ENCODE measurements at places on chromosomes 1 and 21.

DNA sequence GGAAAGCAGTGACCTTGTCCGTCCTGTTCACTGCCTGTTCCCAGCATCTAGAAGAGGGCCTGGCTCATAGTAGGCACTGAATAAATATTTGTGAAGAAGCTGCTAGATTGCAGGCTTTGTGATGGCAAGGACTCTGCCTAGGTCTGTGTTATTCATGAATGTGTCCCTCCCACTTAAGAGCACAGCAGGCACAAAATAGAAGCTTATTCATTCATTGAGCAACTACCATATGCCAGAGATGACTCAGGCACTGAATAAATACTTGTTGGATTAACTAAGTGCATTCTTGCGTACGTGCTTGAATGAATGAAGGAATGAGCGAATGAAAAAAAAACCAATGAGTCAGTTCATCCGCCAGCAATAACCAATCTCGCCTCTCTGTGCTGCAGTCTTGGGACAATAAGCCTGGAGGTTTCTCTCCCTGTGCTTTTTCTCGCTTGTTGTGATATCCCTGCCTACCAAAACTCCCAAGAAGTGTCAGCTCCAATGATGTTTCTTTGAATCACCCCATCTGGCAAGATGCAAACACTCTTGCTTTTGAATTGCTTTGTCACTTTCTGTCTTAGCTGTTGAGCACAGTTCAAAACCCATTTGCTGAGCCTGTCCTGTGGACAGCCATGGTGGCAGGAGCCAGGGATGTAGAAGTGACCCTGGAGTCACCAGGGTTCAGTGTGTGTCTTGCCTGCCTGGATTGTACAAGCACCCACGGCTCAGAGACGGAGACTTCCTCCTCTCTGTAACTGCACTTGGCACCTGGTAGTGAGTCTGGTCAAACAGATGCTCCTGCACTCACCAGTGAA lies 143.9 kb downstream of the KAZN start:
- DNase-seq = no peak

- DNase-seq = no peak
Observed at GRCh38 chr21:26614251-26614650, 41.2 kb upstream of the CYYR1 start.

DNA sequence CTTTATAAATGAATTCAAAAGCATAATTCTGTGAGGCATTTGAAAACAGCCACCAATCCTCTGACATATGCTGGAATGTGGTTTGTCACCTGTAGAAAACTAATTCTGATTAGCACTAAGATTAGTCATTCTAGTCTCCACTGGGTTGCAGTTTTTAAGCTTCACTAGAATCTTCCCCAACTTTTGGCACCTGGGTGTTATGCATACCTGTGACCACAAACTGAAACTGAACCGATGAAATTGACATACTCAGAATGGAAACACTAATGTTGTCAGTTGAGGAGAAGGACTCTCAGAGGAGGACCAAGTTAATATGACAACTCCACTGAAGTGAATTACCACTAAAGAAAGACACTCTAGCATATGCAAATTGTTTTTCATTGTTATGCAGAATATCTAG lies 285.8 kb upstream of the NEGR1 start:
- no peak for DNase-seq

DNA sequence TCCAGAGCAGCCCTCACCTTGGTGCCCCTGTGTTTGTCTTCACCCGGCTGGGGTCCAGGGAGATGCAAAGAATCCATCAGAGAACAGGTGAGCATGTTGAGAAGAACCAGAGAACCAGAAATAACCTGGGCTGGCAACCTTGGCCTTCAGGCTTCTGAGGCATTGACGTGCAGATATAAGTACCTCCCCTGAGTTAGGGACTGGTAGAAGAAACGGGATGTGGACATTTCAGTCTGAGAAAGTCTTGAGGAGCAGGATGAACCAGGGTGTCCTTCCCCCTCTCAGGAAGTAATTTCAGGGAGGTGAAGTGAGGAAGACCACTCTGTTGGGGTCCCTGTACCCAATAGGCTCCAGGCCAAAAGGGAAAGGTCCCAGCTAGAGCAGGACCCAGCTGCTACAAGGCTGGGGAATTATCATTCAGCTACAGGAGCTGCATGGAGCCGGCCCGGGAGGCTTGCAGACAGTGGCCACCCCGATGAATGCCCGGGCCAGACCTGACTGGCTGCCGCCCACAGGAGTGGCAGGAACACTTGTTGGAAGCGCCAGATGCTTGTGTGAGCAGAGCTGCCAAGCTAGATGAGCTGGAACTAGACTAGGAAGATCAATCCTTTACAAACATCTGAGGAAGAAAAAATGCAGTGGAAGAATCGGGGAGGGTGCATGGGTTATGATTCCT lies 1.7 kb upstream of the AURKAIP1 start:
- DNase-seq = no peak

- no peak for DNase-seq
Observed at GRCh38 chr1:174258148-174258550, 98.8 kb downstream of the RABGAP1L start.

- no peak for DNase-seq
Observed at GRCh38 chr1:31675161-31675560, 28.7 kb downstream of the COL16A1 start.

DNA sequence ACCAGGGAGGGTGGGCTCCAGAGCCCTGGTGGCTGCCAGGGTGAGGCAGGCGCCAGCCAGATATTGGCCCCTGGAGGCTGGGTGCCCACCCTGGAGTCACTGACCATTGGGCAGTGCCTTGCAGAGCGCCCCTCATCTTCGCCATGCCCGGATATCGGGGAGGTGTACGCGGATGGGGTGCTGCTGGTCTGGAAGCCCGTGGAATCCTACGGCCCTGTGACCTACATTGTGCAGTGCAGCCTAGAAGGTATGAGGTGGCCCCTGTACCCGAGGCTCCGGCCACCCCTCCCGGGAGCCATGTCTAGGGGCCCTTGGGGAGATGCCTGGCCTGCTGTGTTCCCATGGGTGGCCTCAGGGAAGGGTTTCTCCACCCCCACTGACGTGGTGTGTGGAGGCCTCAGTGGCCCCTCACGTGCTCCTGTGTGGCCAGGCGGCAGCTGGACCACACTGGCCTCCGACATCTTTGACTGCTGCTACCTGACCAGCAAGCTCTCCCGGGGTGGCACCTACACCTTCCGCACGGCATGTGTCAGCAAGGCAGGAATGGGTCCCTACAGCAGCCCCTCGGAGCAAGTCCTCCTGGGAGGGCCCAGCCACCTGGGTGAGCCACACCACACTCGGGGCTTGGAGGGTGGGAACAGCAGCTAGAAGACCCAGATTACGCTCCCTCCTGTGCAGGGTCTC lies 30.9 kb downstream of the TRIM11 start:
- no peak for DNase-seq

GRCh38 chr1:172776071-172776470 lies 117.2 kb downstream of the FASLG start:
- no peak for DNase-seq

DNA sequence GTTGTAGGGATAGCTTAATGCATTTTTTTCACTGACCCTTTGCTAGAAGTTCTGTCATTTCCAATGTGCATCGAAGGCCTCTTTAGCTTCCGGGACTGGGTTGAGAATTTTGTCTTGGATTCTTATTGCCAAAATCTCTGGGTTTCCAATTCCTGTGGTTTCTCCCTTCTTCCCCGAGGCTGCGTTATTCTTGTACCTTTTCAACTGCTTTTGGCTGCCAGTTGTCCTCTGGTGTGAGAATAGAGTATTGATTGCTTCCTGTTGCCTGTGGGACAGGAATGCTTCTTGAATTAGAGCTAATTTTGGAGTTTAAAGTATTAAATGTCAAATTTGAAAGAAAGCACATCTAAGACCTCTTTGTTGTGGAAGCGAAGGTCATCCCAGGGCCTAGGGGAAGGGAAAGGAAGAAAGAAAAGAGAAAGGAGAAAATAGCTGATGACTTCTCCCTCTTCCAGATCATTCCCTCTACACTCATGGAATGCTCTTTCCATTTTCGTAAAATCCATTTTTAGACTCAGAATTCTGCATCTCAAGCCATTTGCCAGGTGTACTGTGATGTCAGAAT lies 21.1 kb downstream of the HUNK start:
- no peak for DNase-seq

DNA sequence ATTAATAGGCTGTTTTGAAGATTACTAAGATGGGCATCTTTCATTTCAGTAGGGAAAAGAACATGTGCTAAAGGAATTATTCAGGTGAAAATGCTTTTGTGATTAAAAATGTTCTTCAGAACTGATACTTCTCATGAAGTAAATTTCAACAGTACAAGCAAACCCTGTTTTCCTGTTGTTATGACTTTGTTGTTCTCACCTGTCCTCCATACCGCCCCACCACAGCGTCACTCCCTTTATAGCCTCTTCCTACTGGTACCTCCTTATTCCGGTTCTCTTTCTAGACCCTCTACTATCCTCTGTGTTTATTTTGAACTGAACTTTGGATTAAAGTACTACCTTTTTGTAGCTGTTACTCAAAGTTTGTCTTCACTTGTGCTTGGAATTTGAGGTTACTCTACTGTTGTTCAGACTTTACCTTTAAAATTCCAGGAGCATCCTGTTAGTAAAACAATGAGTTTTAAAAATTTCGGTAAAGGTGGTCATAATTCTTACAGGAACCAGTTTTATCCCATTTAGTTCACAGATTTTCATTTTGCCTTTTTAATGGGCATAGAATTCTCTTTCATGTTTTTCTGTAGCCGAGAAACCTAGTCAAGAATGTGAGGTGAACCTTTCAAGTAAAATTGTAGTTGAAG lies 10.9 kb downstream of the CNST start:
- no peak for DNase-seq

- DNase-seq = no peak
Observed at GRCh38 chr1:20119347-20119746, at the start of gene PLA2G2D. TSS of gene PLA2G2D (minus strand) at chr1:20119536. CDS start at chr1:20119498, 38 bp downstream.

- DNase-seq = no peak
Observed at GRCh38 chr1:178939338-178940067, 68.6 kb upstream of the ANGPTL1 start.

- no peak for DNase-seq
Observed at GRCh38 chr1:48018799-48019198, 21.6 kb upstream of the TRABD2B start.

GRCh38 chr21:36045993-36046392 lies 14.3 kb downstream of the SETD4 start:
- DNase-seq = no peak

DNA sequence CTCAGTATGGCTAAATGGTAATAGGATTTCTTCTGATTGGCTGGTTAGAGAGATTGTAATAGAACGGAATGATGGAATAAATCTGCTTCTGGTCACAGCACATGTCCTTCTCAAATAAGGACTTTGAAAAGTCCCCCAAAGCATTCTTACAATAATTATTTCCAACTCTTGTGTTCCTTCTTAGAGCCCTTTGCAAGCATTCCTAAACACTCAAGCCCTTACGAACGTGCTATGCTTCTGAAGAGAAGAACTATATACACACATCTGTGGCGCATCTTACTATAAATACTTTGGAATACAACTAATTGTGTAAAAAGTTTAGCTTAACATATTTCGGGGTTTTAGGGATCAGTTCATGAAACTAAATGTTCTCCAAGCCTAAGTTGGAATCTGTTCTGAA lies 25.6 kb downstream of the CLIC4 start:
- DNase-seq = no peak

- no peak for DNase-seq
Observed at GRCh38 chr1:104353580-104353979, 603.9 kb downstream of the AMY1C start.

DNA sequence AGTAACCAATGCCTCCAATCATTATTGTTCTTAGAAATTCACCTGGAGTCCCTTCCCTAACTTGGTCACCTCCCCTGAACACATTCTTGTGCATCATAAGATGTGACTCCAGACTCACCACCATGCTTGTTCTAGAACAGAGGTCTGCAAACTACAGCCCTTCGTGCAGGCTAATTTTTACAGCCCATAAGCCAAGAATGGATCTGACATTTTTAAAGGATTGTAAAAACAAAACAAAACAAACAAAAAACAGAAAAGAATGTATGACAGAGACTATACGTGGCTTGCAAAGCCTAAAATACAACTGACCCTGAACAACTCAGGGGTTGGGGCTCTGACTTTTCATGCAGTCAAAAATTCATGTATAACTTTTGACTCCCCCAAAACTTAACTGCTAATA lies 6.2 kb upstream of the HIVEP3 start:
- DNase-seq = no peak

DNA sequence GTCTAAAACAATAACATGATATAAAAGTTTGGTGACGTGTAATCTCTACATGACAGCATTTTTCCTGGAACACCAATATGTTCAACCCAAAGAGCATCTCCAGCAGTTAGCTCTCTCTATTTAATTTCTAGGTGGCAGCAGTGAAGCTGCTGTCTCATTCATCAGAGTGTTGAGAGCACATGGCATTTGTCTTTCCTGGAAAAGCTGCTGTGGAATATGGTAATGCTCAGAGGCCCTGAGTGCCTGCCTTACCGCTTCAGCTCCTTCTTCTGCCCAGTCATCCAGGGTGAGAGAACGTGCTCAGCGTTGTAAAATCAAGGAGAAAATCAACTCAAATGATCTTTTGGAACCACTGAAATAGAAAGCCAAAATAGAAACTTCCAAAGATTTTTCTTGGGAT lies 640.7 kb downstream of the ADGRL2 start:
- DNase-seq = no peak

- DNase-seq = no peak
Observed at GRCh38 chr1:53929246-53929960, 16.1 kb downstream of the IFT25 start.

- DNase-seq = no peak
Observed at GRCh38 chr1:15457585-15457984, 1.1 kb downstream of the CELA2A start.

GRCh38 chr1:65904681-65905083 lies 112.0 kb downstream of the PDE4B start:
- DNase-seq = no peak

- no peak for DNase-seq
Observed at GRCh38 chr1:11448373-11449099, 30.4 kb upstream of the DISP3 start.

DNA sequence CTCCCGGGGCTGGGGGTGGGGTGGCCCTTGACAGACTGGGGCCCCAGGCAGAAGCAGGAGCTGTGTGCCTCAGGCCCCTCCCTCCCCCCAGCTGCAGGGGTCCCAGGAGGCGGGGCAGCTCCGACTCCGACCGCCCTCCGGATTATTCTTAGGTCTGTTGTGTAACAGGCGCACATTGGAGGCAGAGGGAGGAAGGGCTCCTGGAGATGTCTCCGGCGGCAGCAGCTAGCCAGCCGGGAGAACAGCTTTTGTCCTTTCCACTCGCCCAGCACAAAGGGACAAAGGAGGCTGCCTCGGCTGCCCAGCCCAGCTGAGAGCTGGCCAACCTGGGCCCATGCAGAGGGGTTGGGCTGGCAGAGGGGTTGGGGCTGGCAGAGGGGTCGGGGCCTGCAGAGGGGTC lies 29.7 kb upstream of the PLCH2 start:
- no peak for DNase-seq

- DNase-seq = no peak
Observed at GRCh38 chr21:30227633-30228404, 11.9 kb upstream of the CLDN8 start.

GRCh38 chr1:188128761-188129160 lies 1300.0 kb downstream of the PLA2G4A start:
- DNase-seq = no peak

All from T-helper 2 cell (primary cell).